ENCODE measurements at places on chromosomes 16 and 17. TPM values are rescaled to one million over a fixed set of nuclear protein-coding genes. Genes with fewer than 3 reads are reported as not detected.

The TPSG1 gene
- not detected for total RNA-seq

The KRTAP2-2 gene
- total RNA-seq, result not detected

The PMFBP1 gene
- total RNA-seq, result 0.14 TPM

The NKD1 gene
- under 0.01 TPM for total RNA-seq

The PTX4 gene
- total RNA-seq, result not detected

The GJC1 gene
- 15.7 TPM for total RNA-seq

The KCNAB3 gene
- 1.2 TPM for total RNA-seq

The PLA2G10 gene
- not detected for total RNA-seq

The SRCIN1 gene
- total RNA-seq, result 0.27 TPM

The SLC38A10 gene
- total RNA-seq, result 58.9 TPM

The DRC3 gene
- 1.3 TPM for total RNA-seq

The CNGB1 gene
- total RNA-seq, result 0.07 TPM

The SLC16A5 gene
- 4.7 TPM for total RNA-seq

The ASPA gene
- total RNA-seq, result not detected

The SYCE1L gene
- 1.9 TPM for total RNA-seq

The DLX3 gene
- total RNA-seq, result not detected

The FBXL16 gene
- total RNA-seq, result 0.65 TPM

The IGFBP4 gene
- 151 TPM for total RNA-seq

The FN3KRP gene
- 17.8 TPM for total RNA-seq

The TM4SF5 gene
- not detected for total RNA-seq

The HSD17B2 gene
- total RNA-seq, result 0.27 TPM

The P2RX1 gene
- total RNA-seq, result not detected

The KRTAP1-5 gene
- not detected for total RNA-seq

The RCVRN gene
- not detected for total RNA-seq

The PRAC2 gene
- total RNA-seq, result not detected

Measured in thoracic aorta endothelial cell (primary cell).